CD8-positive, alpha-beta T cell (primary cell): ENCODE measurements at places on chromosomes 2 and 18.

DNA sequence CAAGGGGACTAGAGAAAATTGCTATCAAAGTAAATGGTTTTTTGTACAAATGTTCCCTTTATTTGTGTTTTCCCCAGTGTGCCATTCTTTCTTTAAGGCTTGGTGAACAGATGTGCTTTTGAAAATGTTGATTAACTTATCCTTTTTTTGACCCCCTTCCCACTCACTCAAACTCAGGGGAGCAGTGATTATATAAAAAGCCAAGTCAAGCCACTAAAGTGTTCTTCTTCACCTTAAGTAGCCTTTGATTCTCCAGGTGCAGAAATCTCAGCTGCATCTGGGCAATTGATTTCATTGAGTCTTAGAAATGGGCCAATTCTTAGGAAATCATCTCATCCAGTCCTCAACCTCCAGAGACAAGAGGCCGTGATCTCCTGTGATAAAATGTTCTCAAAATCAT lies 107.6 kb downstream of the NRP2 start:
- no peak for DNase-seq

- DNase-seq, result no peak
These were observed 122.7 kb downstream of the COL6A3 start for GRCh38 chr2:237291138-237291792.

DNA sequence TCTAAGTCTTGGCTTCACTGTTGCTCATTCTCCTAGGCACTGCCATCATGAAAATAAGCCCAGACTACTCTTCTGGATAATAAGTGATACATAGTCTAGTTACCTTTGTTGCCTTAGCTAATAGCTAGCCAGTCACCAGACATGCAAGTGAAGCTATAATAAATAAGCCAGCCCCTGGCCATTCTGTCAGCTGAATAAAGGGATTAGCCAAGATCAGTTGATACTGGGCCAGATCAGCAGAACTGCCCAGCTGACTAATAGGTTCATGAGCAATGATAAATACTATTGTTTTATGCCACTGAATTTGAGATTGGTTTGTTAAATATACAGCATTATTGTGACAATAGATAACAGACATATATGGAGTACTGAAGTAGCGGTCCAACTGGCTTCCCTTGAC lies 8.0 kb upstream of the C2orf69 start:
- DNase-seq, result no peak

DNA sequence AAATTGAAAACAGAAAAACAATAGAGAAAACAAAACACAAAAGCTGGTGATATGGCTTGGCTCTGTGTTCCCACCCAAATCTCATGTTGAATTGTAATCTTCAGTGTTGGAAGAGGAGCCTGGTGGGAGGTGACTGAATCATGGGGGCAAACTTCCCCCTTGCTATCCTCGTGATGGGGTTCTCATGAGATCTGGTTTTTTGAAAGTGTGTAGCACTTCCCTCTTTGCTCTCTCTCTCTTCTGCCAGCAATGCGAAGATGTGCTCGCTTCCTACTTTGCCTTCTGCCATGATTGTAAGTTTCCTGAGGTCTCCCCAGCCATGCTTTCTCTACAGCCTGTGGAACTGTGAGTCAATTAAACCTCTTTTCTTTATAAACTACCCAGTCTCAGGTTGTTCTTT lies 112.3 kb upstream of the UXS1 start:
- no peak for DNase-seq

- DNase-seq, result no peak
These were observed 82.8 kb upstream of the ATP8B1 start for GRCh38 chr18:57885931-57886330.

GRCh38 chr2:40102447-40102846 lies 323.4 kb upstream of the THUMPD2 start:
- DNase-seq, result no peak

GRCh38 chr2:134289225-134289624 lies 35.4 kb downstream of the MGAT5 start:
- peak; percentile 42 for DNase-seq

DNA sequence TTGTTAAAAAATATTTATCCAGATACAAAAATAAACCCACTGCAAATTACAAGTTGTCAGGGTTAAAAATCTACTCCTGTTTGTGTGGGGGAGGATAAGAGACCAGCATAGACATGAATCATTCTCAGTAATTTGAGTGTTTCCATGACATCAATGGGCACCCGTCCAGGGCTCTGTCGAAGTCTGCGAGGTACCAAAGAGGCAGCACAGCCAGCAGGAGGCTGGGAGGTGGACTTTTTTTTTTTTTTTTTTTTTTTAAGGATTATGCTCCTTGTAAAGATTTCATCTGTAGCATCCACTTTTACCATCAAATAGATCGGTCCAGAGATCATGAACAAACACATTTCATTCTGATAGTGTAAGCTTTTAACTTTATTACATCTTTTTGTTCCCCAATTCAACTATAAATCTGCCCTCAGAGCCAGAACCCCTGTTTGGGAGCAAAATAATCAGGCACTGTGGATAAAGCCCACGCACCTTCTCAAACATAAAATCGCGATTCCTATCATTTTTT lies 182.0 kb downstream of the TCF4 start:
- no peak for DNase-seq

DNA sequence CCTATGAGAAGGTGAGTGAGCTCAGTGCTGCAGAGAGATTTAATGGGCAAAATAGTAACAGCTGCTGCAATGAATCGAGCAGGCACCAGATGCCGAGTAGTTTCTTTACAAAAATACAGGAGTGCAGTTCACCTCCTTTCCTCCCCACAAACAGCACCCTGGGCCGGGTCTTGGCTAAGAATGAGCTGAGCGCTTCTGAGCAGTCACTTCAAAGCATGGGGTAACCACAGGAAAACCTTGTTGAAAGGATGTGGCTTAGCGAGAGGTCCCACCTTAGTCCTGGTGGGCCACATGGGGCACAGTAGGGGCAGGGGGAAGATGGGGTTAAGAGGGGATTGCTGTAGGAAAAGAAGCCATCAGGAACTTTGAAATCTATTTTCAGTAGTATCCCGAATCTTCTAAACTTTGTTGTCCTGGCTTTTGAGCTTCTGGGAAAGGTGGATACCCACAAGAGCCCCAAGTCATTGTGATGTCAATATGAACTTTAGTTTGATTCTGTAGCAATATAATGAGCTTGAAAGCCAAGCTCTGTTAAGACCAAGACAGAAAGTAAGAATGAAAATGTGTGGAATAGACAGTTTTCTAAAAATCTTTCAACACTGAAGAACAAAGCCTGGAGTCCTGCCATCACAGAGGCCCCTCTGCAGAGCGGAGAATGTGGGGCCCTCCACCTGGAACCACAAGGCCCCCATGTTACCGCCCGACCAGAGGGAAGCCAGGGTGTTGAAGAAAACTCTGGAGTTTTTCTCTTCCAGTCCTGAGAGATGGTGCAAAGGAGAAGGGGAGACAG lies 101.0 kb upstream of the ZNF236 start:
- peak; percentile 69 for DNase-seq

DNA sequence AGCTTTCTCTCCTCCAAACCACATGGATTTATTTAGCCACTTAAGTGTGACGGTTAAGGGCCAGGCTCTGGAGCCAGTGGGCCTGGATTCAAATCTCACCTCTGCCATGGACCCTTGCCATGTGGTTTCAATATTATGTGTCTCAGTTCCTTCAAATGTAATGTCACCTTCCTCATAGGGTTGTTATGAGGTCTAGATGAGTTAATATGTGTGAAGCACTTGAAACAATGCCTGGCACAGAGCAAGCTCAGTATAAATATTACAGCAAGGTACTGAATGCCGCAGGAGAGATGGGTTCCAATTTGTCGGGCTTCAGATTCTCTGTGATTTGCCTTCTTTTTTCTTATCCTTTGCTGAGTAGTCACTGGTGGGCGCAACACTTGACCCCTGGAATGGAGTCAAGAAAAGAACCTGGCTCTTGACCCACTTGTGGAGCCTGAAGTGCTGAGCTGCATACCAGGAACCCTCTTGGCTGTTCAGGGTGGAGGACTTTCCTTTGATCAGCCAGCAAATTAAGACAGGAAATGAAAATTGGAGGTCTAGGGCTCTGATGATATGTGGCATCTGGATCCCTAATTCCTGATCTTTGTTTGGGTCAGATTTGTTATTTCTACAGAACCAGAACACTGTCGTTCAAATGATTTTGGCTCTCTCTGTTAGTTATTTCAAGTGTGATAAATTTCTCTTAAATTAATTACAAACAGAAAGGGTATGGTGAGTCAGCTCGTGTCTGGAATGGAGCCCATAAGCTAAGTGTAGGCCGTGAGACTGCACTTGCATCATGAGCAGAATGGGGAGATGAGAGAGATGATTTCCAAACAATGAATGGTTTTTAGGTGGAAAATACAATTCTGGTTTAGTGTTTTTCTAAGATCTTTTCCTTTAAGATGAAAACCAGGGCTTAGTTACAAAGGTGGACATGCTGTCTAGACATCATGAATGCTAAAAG lies 293.0 kb downstream of the KCNS3 start:
- DNase-seq, result no peak

DNA sequence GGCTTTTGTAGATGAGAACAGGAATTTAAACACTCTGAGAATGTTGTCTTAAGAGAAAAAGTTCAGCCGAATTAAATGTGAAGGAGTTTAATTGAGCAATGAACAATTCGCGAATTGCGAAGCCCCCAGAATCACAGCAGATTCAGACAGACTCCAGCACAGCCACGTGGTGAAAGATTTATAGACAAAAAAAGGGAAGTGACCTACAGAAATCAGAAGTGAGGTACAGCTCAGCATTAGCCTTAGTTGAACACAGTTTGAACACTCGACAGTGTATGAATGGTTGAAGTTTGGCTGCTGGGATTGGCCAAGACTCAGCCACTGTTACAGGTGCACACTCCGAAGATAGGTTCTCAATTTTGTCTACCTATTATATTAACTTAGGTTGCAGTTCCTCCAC lies 264.0 kb upstream of the CHST9 start:
- DNase-seq, result no peak

GRCh38 chr2:209976698-209977385 lies 25.6 kb upstream of the RPE start:
- DNase-seq, result no peak

DNA sequence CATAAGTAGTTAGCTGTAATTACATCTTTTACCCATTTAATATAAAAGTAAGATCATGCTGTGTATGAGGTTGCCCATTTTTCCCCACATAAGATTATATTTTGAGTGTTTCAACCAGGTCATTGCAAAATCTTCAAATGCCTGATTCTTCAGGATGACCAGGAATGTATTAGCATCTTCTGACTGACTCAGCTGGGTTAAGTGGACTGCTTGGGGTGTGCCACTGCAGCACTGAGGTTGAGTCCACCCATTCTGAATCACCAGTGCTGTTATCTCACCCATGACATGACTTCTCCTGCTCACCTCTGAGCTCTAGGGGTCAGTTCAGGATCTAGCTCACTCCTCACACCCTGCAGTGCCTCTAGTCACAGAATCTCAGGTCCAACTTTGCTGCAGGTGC lies 576.7 kb upstream of the ZEB2 start:
- DNase-seq, result no peak

DNA sequence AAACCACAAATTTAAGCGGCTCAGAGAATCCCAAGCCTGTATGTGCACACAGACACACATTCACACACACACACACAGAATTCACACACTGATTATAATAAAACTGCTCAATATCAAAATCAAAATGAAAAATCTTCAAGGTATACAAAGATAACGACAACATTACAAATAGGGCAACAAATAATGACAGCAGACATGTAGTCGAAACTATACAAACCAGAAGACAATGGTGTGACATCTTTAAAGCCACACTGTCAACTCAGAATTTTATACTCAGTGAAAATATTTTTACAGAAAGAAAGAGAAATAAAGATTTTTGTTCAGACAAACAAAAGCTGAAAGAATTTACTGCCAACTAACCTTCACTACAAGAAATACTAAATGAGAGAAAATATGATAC lies 333.4 kb downstream of the INSIG2 start:
- no peak for DNase-seq

DNA sequence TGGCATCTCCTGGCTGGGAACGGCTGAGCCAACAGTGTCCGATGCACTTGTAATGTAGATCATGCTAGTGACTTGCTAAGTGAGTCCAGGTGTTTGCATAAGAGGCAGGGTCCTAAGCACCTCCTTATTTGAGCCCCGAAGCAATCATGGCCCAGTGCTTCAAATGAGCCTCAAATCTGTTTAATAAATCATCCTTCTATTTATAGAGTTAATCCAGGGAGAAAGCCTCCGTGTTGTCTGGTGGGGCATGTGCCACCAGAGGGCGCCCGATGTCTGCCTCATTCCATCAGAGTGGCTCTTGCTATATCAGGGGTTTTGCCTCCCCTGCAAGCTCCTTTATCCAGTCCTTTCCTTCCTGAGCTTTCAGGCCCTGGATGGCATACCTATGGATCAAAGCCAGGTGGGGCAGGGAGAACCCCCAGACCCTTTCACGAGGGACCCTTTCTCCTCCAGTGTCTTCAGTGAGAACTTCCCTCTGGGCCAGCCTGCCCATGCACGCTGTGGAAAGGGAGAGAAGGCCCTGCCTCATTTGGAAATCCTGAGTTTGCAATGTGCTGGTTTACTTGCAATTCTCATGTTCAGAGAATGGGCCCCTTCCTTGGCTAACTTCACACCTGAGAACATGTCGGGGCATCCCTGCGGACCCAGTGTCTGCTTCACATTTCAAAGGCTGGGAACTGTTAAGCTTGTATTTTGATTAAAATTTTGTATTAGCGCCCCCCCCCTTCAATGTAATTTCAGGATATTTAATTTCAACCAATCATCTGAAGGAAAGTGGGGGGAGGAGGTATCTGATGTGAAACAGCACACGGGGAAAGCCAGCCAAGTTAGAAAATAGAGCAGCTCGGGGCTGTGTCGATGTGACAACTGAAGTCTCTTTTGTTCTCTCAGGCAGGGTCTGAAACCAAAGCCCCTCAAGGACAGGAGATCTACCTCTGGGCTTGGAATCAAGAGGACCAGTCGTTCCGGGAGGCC lies 39.7 kb downstream of the RDH14 start:
- DNase-seq, result peak; percentile 60

DNA sequence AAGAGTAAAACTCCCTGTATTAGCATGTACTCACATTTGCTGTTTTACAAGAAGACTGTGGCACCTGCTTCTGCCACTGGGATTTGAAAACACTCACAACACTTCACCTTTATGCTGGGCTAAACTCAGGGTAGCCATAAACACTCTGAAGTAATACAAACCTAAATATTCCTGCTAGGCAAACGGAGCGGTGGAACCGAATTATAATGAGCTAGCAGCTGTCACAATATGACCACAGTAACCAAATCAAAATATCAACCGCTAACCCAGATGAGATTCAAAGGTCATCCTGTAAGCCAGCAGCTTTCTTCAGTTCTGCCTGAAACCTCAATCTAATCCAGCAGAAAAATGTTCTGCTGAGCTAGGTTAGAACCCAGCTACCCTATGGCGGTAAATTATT lies 132.1 kb downstream of the TCF4 start:
- no peak for DNase-seq

- no peak for DNase-seq
These were observed 891.9 kb upstream of the LRRTM1 start for GRCh38 chr2:81196383-81196851.

- DNase-seq, result no peak
These were observed 406.2 kb downstream of the SUCLG1 start for GRCh38 chr2:84052913-84053312.
